ENCODE measurements at places on chromosomes 16 and 17.

GRCh38 chr16:26454102-26454501 is 612.6 kb upstream of the C16orf82 start:
- DNase-seq, result no peak

DNA sequence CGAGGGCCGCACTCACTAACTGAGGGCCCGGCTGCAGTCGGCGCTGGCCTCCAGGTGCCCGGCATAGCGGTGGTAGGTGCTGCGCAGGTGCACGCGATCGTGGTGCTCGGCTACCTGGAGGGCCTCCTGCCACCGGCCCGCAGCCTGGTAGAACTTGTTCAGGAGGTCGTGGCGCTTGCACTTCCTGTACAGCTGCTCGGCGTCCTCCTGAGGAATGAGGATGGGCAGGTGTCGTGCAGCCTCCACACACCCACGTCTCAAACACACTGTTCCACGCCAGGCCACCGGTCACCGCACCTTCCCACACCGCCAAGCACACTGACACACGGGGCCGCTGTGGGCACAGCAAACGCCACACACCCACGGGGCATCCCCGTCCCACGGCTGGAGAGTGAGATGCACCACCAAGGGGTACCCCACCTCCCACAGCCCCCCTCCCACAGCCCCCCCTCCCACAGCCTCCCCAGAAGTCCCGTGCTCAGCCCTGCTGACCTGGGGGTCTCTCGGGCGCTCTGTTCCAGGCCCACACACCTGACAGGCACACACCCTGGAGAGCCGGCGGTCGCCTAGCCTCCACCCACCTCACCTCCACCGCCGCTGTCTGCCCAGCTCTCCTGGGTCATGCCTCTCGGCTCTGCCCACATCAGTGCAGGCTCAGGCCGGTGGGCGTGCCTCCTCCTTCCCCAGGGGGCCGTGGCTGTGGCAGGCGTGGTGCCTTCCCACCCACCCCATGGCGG is 7.4 kb upstream of the TMEM204 start:
- no peak for DNase-seq

- no peak for DNase-seq
Observed at GRCh38 chr17:42016411-42016831, 818 bp downstream of the DNAJC7 start.

GRCh38 chr16:17369421-17370222 is 101.1 kb downstream of the XYLT1 start:
- no peak for DNase-seq

- no peak for DNase-seq
Observed at GRCh38 chr16:17222871-17223401, 247.8 kb downstream of the XYLT1 start.

GRCh38 chr17:57877803-57878377 is 28.0 kb upstream of the MRPS23 start:
- DNase-seq, result no peak

GRCh38 chr17:69908626-69909368 is 166.2 kb upstream of the KCNJ16 start:
- no peak for DNase-seq

GRCh38 chr17:78785011-78785662 is 3.1 kb upstream of the CYTH1 start:
- no peak for DNase-seq

GRCh38 chr17:82434216-82434565 is 15.8 kb upstream of the OGFOD3 start:
- DNase-seq, result no peak

DNA sequence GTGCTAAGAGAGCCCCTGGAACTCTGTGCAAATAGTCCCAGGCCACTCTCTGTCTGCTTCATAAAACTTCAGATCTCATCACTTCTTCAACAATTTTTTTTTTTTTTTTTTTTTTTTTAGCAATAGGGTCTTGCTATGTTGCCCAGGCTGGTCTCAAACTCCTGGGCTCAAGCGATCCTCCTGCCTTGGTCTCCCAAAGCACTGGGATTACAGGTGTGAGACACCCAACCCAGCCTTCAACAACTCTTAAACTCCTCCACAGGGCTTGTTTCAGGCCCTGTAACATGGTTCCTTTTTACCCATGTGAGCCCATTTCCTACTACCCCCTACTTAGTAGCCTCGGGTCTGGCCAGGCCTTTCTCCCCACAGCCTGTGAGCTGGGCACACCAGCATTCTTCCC is 39.3 kb upstream of the ICAM2 start:
- DNase-seq, result no peak

- DNase-seq, result no peak
Observed at GRCh38 chr16:50659806-50660205, 21.3 kb downstream of the SNX20 start.

GRCh38 chr16:85304337-85304736 is 192.1 kb upstream of the CIBAR2 start:
- no peak for DNase-seq

GRCh38 chr17:1474402-1475189 is 17.9 kb downstream of the MYO1C start:
- no peak for DNase-seq

GRCh38 chr17:17493249-17493985 is 2.8 kb downstream of the RASD1 start:
- DNase-seq, result no peak

GRCh38 chr16:8431783-8432182 is 158.5 kb downstream of the TMEM114 start:
- DNase-seq, result no peak

GRCh38 chr16:63050391-63050790 is 1014.2 kb upstream of the CDH8 start:
- no peak for DNase-seq

DNA sequence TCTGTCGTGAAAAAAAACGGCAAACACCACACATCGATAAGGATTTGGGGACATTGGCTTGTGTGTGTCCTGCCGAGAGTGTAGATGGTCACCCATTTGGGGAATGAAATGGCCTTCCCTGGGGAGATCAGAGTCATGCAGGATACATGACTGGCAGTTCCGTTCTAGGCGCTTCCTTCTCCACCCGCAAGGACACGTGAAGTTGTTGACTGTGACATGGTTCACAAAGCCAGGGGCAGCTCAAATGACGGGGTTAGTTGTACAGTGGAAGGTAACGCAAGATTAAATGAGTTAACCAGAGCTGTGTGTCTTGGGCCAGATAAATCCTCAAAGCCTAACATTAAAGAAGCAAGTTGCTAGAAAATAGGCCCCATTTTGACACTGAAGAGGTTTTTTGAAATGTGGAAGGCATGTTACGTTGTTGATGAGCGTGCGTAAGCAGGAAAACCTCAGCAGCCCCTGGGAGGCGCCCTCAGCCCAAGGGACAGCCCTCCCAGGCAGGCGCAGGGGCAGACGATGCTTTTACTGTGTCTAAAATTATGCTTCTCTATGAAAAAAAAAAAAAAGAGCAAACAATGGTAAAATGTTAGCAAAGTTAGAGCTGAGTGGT is 35.9 kb upstream of the CHMP6 start:
- no peak for DNase-seq

DNA sequence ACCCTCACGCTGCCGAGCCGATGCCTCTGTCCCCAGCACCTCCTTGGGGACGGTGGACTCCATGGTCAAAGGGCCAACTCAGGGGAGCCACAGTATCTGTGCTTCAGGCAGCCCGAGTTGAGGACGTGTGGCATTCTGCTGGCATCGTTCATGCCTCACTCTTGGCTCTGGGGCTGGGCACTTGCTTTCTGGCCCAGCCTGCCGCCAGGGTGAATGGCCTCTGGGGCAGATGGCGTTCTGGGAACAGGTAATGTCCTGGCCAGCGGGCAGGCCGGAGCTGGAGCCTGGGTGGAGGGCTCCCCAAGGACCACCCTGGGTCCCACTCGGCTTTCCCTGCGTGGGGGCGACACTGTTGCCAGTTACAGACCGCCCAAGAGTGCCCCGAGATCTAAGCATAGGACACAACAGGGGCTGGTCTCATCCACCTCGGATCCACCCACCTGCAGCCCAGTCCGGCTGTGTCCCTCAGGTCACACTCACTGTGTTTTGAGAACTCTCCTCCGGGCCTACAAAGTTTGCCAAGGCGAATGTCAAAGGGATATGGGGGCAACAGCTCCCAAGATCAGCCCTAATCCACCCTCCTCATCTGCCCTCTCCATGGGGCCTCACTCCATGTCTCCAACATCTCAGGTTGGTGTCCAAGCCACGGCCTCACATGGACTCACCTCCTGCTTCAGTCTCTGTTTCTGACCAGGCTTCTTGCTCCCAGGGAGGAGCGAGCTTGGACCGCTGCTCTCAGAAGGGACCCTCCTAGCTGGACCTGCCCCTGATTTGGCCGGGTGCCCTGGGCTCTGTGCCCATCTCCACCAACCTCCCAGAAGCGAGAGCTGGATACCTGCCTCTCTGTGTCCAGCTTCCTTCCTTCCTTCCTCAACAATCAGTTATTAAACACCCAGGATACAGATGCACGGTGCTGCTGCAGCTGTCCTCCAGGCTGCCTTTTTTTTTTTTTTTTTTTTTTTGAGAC is 60.8 kb downstream of the TMEM235 start:
- no peak for DNase-seq

- no peak for DNase-seq
Observed at GRCh38 chr17:82173351-82174041, 39.1 kb downstream of the CCDC57 start.

GRCh38 chr17:77646046-77646430 is 312.5 kb upstream of the TNRC6C start:
- no peak for DNase-seq

GRCh38 chr16:68227850-68228553 is 7.9 kb downstream of the ESRP2 start:
- no peak for DNase-seq

DNA sequence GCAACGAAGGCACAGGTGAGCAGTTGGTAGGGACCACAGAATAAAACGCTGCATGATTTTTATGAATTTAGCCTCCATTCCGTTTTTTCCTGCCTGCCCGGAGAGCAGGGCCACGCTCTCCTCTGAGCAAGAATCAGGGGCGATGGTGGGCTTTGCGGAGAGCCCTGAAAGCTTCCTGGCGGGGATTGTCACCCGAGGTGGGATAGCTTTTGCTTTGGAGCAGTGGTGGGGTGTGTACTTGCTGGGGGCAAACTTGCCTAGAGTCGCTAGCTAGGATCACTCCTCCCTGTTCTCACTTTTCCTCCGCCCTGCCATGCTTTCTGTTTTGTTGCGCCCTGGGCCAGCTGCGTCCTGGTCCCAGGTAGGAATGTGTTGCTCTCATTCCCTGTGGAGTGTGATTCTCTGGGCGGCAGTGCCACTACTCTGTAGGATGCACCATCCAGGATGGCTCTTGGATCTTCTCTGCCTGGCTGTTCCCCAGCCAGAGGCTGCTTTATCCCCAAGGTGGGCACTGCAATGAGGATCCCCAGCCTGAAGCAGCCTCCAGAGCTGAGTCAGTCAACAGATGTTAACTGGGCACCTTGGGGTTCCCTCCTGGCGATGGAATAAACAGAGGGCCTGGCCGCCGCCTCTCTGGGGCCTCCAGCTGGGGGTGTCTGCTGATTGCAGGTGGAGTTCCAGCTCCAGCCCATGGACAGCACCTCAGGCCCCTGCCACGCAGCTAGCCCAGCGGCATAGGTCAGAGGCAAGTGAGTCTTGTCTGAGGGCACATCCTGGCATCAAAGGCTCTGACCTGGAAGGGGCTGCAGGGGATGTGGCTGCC is 360.9 kb upstream of the TNRC6C start:
- DNase-seq, result no peak

- no peak for DNase-seq
Observed at GRCh38 chr16:83814659-83814985, 6.8 kb downstream of the HSBP1 start.

GRCh38 chr16:56262551-56263245 is 71.4 kb downstream of the GNAO1 start:
- DNase-seq, result no peak

- DNase-seq, result no peak
Observed at GRCh38 chr17:50505591-50506130, 2.6 kb upstream of the MYCBPAP start.

DNA sequence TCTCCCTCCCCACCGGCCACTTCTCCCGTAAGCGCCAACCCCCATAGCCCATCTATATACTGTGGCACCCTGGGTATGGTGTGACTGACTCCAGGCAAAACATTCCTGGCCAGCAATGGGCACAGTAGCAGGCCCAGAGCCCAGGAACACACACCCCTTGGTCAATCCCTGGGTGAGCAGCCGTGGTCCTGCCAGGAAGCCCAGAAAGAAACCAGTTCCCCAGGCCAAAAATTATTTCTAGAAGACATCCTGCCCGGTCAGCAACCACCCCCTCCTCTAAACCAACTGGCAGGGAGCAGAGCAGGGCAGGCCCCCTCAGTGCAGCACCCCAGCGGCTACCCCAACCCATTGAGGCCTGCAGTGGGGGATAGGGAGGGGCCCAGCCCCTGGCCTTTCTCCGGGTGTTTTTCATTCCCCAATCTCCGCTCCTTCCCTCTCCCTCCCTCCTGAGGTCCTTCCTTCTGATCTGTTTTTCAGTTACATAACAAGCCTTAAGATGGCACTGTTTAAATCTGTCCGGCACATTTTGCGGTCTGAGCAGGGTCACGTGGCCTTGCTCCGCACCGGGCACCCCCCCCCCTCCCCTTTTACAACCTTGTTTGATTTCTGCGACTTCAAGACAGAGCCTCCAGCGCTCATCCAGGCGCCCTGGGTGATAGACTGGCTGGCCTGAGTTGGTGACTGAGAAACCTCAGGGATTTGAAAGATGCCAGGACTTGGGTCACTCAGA is 2.0 kb downstream of the NPTX1 start:
- DNase-seq, result peak; percentile 16

DNA sequence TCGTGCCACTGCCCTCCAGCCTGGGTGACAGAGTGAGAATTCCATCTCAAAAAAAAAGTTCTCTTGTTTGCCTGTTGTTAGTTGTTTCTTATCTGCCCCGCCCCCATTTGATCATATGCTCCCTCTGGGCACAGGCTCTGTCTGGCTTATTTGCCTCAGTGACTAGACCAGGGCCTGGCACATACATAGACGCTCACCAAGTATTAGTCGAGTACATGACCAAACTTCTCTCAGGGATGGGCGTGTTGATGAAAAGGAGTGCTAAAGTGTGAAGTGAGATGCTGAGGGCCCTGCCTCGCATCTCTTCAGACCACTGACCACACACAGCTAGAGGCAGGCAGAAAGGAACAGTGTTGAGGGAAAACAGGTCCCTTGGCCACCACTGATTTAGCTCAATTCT is 3.3 kb upstream of the HELZ start:
- no peak for DNase-seq

- peak; percentile 2 for DNase-seq
Observed at GRCh38 chr16:50213939-50214519, 52.3 kb upstream of the ADCY7 start.

- DNase-seq, result no peak
Observed at GRCh38 chr17:69452664-69453260, 38.3 kb downstream of the MAP2K6 start.

- no peak for DNase-seq
Observed at GRCh38 chr17:10803830-10804475, at the start of gene TMEM238L. Gene TMEM238L (minus strand): TSS chr17:10804099. CDS start chr17:10803963, 136 bp downstream.

GRCh38 chr17:29140051-29140621 is 40.1 kb downstream of the MYO18A start:
- DNase-seq, result peak; percentile 31

GRCh38 chr16:49458656-49459445 is 85.2 kb downstream of the C16orf78 start:
- no peak for DNase-seq

GRCh38 chr17:7007143-7007542 is 5.3 kb upstream of the RNASEK start:
- DNase-seq, result no peak
